ENCODE measurements at places on chromosomes 1 and 21. TPM values are rescaled to one million over a fixed set of nuclear protein-coding genes. Genes with fewer than 3 reads are reported as not detected.

- no peaks in the 10 kb centered on the region for H3K36me3 ChIP-seq
- no peak overlapping the region for H3K4me3 ChIP-seq
- DNase-seq: no peak
- H3K4me1 ChIP-seq: no peaks in the 10 kb centered on the region
- no peak overlapping the region for H3K27ac ChIP-seq
- no peaks in the 10 kb centered on the region for H3K27me3 ChIP-seq
These were observed 2.2 kb upstream of the RHEX start for GRCh38 chr1:206050655-206051235.

DNA sequence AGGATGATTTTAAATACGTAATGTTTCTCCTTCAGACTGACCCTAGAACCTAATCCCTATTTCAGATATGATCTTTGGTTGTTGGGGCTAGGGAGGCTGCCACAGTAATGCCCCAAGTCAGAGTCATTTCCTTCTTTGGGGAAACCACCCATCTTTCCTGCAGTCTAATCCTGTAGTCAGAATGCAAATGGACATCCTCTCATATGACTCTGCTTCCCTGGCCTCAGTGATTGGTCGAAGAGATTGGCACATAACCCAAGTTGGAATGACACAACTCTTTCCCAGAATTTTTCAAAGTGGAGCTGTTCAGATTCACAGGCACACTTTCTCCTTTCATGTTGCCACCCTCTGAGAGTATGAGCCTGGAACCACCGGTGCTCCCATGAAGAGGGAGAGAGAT is 58.8 kb upstream of the ZNF644 start:
- H3K36me3 ChIP-seq: no peaks in the 10 kb centered on the region
- no peaks in the 10 kb centered on the region for H3K4me1 ChIP-seq

DNA sequence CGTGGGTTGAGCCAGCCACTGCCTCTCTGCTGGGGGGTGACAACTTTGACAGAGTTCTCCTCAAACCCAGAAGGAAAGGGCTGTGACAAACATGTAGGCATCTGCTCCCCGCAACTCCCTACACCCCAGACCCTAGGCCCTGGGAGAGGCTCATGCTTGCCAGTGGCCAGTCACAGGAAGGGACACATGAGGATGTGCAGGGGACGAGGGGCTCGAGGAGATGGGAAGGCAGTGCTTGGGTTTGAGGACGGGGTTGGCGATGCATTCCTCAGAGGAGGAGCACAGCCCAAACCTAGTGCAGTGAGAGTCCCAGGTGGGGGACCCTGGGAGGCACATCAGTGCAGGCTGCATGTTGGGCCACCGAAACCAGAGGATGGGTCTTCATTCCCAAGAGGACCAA is 62.1 kb downstream of the STUM start:
- no peak overlapping the region for H3K27ac ChIP-seq
- no peaks in the 10 kb centered on the region for H3K36me3 ChIP-seq
- no peaks in the 10 kb centered on the region for H3K27me3 ChIP-seq
- no peak for DNase-seq
- peaks cover 7% of the 10 kb centered on the region for H3K4me1 ChIP-seq
- no peak overlapping the region for H3K4me3 ChIP-seq

GRCh38 chr1:55209247-55209646 is 5.9 kb downstream of the USP24 start:
- no peak overlapping the region for H3K27ac ChIP-seq
- DNase-seq: no peak
- H3K27me3 ChIP-seq: no peaks in the 10 kb centered on the region
- H3K4me3 ChIP-seq: no peak overlapping the region
- no peaks in the 10 kb centered on the region for H3K36me3 ChIP-seq

The CADM3 gene
- total RNA-seq: 1.2 TPM

The CFAP141 gene
- not detected for total RNA-seq

The APOBEC4 gene
- not detected for total RNA-seq

GRCh38 chr1:203567596-203567995 is 59.0 kb upstream of the ATP2B4 start:
- no peaks in the 10 kb centered on the region for H3K36me3 ChIP-seq
- no peak for DNase-seq
- H3K27ac ChIP-seq: no peak overlapping the region
- H3K27me3 ChIP-seq: no peaks in the 10 kb centered on the region
- no peak overlapping the region for H3K4me3 ChIP-seq

- DNase-seq: peak; percentile 54
- peaks cover 19% of the 10 kb centered on the region for H3K4me1 ChIP-seq
- H3K27ac ChIP-seq: peak overlapping the region; percentile 49
- no peak overlapping the region for H3K4me3 ChIP-seq
- peaks cover 3% of the 10 kb centered on the region for H3K27me3 ChIP-seq
These were observed 131.3 kb upstream of the ARHGEF16 start for GRCh38 chr1:3323021-3323795.

DNA sequence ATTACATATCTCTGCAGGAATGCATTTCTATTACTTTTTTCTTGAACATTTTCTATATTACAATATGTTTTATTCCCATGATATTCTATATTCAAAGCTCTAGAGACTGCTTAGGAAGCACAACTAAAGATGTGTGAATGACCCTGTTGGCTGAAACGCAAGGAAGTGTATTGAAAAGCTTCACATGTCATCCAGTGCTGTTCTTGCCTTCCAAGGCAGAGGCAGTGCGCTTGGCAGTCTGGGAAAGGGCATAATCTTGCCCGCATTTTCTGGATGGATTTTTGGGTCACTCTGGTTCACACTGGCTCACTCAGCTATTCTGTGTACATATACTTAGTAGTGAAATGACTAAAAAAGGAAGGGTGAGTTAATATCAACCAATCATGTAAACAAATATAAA is 262.4 kb downstream of the PTPRC start:
- H3K4me1 ChIP-seq: no peaks in the 10 kb centered on the region
- DNase-seq: no peak
- H3K27ac ChIP-seq: no peak overlapping the region
- H3K4me3 ChIP-seq: no peak overlapping the region

- no peak overlapping the region for H3K4me3 ChIP-seq
- no peaks in the 10 kb centered on the region for H3K27me3 ChIP-seq
- H3K27ac ChIP-seq: no peak overlapping the region
These were observed 47.1 kb downstream of the GPR88 start for GRCh38 chr1:100584761-100585745.

The XCL1 gene
- 0.14 TPM for total RNA-seq

GRCh38 chr1:41783189-41783639 is 135.5 kb downstream of the HIVEP3 start:
- DNase-seq: no peak
- no peak overlapping the region for H3K27ac ChIP-seq
- no peak overlapping the region for H3K4me3 ChIP-seq
- H3K4me1 ChIP-seq: no peaks in the 10 kb centered on the region
- H3K36me3 ChIP-seq: no peaks in the 10 kb centered on the region

GRCh38 chr1:194378517-194378916 is 1192.1 kb upstream of the B3GALT2 start:
- no peak for DNase-seq
- no peaks in the 10 kb centered on the region for H3K27me3 ChIP-seq
- no peak overlapping the region for H3K4me3 ChIP-seq
- H3K4me1 ChIP-seq: no peaks in the 10 kb centered on the region
- H3K36me3 ChIP-seq: no peaks in the 10 kb centered on the region

The TNFAIP8L2 gene
- 0.49 TPM for total RNA-seq

DNA sequence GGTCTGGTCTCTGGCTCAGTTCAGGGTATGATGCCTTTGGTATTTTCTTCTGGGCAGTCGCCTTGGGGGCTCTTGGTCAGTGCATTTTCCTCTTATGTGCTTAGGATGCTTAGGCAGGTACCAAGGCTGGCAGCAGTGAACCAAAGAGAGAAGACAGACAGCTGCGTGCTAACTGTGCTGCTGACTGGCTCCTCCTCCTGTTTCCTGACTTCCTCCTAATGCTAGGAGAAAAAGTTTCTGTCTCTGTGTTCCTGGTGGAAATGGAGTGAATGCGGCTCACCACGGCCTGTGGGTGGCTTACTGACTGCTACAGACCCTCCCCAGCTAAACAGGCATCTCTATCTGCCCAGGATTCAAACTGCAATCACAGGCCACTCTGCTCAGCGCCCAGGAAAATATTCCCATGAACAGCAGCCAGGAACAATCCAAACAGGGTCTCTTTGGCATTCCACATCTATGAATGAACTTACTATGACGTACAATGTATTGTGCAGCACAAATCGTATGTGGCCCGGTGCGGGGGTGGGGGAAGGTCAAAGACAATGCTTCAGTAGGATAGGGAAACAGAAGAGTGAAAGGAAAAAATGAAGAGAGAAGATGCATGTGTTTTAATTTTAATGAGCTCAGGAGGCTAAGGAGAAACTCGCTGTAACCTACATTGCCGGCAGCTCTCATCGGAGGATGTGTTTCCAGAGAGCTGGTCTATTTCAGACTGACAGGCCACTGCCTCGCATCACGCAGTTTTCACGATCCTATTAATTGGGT is 2.8 kb downstream of the ABCG1 start:
- H3K4me3 ChIP-seq: no peak overlapping the region
- DNase-seq: no peak
- H3K36me3 ChIP-seq: no peaks in the 10 kb centered on the region
- no peaks in the 10 kb centered on the region for H3K27me3 ChIP-seq

The GJB4 gene
- total RNA-seq: not detected

DNA sequence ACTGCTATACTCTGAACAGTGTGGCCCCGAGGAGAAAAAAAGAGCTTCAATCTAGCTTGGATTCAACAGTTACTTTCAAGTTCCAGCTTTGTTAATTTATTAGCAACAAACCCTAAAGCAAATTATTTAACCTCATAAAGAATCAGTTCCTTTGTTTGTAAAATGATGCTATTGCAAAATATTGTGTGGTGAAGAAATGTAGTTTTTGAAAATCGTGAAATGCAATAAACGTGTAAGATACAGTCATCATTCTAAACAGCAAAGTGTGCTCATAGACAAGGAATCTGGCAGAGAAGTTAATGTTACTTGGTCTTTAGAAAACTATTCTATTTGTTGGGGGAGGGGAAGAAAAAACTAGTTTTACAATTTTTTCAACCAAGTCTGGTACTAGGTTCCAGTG is 297.6 kb upstream of the ADGRL4 start:
- no peak for DNase-seq
- no peaks in the 10 kb centered on the region for H3K27me3 ChIP-seq
- H3K36me3 ChIP-seq: no peaks in the 10 kb centered on the region
- H3K4me3 ChIP-seq: no peak overlapping the region
- no peaks in the 10 kb centered on the region for H3K4me1 ChIP-seq

DNA sequence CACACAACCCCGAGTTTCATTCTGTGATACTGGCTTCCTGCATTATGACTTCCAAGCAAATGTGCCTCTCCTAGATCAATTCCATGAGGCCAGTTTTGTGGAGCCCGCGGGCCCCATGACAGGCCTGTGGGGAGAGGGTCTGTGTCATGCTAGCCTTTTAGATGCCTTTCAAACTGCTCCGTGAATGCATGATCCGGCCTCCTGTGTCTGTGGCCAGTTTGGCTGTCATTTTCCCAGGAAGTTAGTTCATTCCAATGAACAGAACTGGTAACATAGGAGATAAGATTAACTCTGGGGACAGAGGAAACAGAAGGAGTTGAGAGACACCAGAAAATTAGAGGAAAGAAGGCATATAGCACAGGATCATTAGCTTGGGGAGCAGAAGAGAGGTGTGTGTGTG is 3.2 kb downstream of the FNDC7 start:
- H3K27me3 ChIP-seq: no peaks in the 10 kb centered on the region
- no peaks in the 10 kb centered on the region for H3K36me3 ChIP-seq
- H3K4me1 ChIP-seq: no peaks in the 10 kb centered on the region
- no peak overlapping the region for H3K27ac ChIP-seq

GRCh38 chr1:223326776-223327175 is 37.2 kb downstream of the SUSD4 start:
- H3K4me3 ChIP-seq: no peak overlapping the region
- no peaks in the 10 kb centered on the region for H3K36me3 ChIP-seq
- H3K27ac ChIP-seq: no peak overlapping the region
- no peaks in the 10 kb centered on the region for H3K27me3 ChIP-seq

The KRTAP13-3 gene
- not detected for total RNA-seq

GRCh38 chr1:59486615-59487014 is 189.7 kb downstream of the FGGY start:
- no peaks in the 10 kb centered on the region for H3K27me3 ChIP-seq
- H3K36me3 ChIP-seq: no peaks in the 10 kb centered on the region
- H3K27ac ChIP-seq: no peak overlapping the region
- H3K4me1 ChIP-seq: no peaks in the 10 kb centered on the region
- no peak overlapping the region for H3K4me3 ChIP-seq
- DNase-seq: no peak

The PTCH2 gene
- not detected for total RNA-seq

DNA sequence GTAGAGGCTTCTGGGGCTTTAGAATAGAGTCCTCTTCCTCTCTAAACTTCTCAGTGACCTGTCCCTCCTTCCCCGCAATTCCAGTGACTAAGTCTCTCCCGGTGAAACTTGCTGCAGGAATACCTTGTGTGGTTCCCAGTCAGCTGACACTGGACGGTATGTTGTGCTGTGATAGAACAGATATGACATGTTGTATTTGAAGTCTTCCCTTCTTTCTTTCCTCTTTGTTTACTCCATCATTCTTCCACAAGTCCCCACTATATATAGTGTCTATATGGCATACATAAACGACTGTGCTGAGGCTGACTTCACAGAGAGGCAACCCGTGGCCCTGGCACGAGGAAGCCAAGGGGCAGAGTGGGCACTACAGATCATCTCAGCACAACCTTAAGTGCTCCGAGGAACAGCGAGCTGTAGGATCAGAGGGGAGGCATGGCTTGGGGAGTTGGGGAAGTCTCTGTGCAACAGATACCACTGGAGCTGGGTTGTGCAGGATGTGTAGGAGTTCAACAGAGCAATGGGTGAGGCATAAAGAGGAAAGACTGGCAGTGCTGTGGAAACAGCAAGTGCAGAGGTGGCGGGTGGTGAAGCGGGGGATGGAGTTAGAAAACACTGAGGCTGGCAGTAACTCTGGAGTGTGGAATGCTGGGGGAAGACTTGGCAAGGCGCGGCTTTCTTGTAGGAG is 237.8 kb downstream of the TRABD2B start:
- no peaks in the 10 kb centered on the region for H3K27me3 ChIP-seq
- no peak overlapping the region for H3K27ac ChIP-seq
- H3K4me1 ChIP-seq: peaks cover 4% of the 10 kb centered on the region
- H3K4me3 ChIP-seq: no peak overlapping the region

- H3K4me1 ChIP-seq: no peaks in the 10 kb centered on the region
- no peak overlapping the region for H3K27ac ChIP-seq
- H3K4me3 ChIP-seq: no peak overlapping the region
- H3K36me3 ChIP-seq: no peaks in the 10 kb centered on the region
These were observed 630.4 kb downstream of the PTPRC start for GRCh38 chr1:199269241-199269640.

The SPRR2G gene
- not detected for total RNA-seq

All from heart left ventricle (tissue), 16 donors.